ENCODE measurements at places on chromosomes 3 and 15.

GRCh38 chr15:70584441-70584837 lies 178.9 kb downstream of the UACA start:
- DNase-seq = no peak

DNA sequence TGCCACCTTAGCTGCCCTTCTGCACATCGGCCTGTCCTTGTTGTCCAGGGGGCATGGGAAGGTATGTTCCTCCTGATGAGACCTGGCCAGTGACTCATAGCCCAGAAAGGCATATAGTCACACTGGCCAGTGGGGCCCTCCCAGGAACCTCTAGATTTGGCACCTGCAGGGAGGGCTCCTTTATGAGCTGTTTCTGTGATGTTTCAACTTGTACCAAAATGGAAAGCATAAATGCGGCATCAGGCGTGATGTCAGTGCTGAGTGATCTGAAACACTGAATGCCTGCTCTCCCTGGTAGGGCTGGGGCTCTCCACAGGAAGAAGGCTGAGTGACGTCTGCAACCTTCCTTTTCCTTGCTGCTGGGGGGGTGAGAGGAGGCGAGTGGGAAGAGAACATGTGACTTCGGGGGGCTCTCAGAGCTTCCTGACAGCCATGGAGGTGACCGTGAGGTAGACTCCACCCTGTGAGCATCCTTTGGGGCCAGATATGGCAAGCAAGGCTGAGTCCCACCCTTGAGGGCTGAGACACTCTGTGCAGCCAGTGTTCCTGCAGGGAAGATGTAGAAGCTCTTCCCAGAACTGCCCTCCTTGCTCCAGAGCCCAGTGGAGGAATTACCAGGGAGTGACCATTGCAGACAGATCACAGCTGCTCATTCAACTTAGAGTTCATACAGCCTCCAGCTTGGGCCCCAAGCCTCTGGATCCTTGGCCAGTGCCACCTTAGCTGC lies 37.1 kb upstream of the APEH start:
- DNase-seq = no peak

DNA sequence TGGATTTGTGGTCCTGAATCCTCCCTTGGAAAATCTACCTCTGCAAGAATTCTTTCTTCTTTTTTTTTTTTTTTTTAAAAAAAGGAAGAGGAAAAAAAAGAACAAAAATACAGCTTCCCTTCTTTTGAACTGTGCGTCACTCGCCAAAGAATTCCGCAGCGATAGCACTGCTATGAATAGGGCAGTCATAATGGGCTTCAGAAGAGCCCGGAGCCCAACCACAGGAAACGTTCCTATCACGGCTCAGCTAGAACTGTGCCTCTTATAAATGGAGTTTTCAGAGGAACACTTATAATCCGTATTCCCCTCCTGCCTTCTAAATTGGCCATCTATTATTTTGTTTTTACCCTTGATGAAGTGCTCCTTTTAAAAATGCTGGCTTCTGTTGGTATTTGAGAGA lies 227.7 kb downstream of the ADAMTS17 start:
- DNase-seq = no peak

GRCh38 chr15:48507416-48508065 lies 138.0 kb downstream of the FBN1 start:
- no peak for DNase-seq

GRCh38 chr3:152778022-152778421 lies 56.9 kb upstream of the P2RY1 start:
- DNase-seq = no peak

DNA sequence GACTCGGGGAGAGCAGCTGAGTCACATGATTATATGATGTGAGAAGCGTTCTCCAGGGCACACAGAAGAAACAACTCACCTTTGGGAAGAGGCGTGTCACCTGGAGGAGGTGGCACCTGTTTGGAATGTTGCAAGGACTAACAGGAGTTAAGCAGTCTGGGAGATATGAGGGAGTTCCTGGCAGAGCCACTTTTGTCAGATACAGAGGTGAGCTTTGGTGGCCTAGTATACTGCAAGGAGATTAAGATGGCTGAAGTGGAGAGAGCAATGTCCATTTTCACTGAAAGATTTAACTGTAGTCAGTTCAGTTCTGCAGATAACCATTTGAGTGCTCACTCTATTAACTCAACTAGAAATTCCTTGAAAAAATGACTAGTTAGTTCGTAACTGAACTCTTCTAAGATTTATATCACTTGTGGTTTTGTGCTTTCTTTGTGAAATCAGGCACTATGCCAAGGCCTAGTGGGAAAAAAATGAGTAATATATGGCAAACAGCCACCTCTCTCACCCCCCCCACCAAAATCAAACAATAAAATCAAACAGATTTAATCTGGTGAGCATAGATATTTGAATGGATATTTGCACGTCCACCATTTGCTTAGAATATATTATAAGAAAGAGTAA lies 61.3 kb downstream of the CRYBG3 start:
- no peak for DNase-seq

DNA sequence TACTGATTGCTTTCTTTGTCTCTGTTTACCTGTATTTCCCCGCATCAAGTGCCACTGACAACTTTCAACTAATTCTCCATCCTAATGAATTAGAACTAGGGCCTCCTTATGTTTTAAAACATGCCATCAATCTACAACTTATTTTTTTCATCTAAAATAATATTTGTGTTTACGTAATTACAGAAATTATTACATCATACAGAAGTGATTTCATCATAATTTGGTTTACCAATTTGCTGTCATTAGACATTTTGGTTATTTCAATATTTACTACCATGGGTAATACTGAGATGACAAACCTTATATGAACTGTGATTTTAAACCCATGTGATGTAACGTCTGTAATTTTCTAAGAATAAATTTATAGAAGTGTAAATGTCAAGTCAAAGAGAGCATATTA lies 468.0 kb upstream of the IL12A start:
- DNase-seq = no peak

- no peak for DNase-seq
These were observed 4.5 kb downstream of the EIF3J start for GRCh38 chr15:44541282-44541958.

DNA sequence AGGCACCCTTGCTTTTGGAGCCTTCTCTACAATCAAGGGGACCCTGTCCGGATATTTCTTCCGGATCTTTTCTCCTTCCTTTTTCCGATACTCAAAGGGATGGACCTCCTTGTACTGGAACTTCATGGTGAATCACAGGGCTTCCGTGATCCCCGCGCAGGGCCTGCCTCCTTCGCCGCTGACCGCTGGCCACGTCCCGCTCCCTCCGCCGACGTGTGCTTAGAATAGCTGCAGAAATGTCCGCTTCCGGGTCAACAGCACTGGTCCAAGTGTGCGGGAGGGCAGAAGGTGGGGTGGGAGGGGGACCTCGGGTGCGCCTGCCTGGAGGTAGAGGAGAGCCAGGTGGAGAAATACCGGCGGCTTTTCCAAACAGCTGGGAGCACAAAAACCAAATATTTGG lies 3.0 kb upstream of the ZNF774 start:
- DNase-seq = no peak

DNA sequence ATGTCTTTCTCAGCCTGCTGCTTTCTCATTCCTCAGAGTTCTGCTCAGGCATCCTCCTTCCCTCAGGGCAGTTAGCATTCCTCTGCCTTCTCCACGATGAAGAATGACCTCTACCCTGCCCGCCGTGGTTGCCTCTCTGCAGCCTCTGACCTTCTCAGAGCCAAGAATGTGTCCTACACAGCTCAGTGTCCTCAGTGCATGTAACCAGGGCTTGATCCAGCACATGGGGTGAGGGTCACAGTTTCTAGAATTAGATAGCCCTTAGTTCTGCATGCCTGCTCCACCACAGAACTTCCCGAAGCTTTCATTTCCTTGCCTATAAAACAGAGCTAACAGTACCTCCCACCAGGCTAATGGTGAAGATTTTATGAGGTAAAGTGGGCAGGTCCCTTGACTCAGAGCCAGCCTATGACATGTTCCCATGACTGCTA lies 182.1 kb downstream of the CLSTN2 start:
- no peak for DNase-seq

- DNase-seq = no peak
These were observed 7.4 kb downstream of the TMIE start for GRCh38 chr3:46708401-46709156.

GRCh38 chr3:167909504-167909896 lies 174.0 kb downstream of the SERPINI1 start:
- no peak for DNase-seq

- DNase-seq = peak; percentile 79
These were observed at the start of gene MBNL1 for GRCh38 chr3:152268555-152269055. TSS of gene MBNL1 (plus strand) at chr3:152268929. CDS start at chr3:152300194, 31,265 bp downstream.

- no peak for DNase-seq
These were observed 17.5 kb upstream of the PPIB start for GRCh38 chr15:64180235-64180824.

GRCh38 chr3:42749025-42749752 lies 23.9 kb downstream of the CCDC13 start:
- no peak for DNase-seq

- DNase-seq = peak; percentile 55
These were observed 41.4 kb upstream of the UMPS start for GRCh38 chr3:124688581-124689454.

- no peak for DNase-seq
These were observed 77.8 kb upstream of the TBC1D5 start for GRCh38 chr3:17820275-17820674.

DNA sequence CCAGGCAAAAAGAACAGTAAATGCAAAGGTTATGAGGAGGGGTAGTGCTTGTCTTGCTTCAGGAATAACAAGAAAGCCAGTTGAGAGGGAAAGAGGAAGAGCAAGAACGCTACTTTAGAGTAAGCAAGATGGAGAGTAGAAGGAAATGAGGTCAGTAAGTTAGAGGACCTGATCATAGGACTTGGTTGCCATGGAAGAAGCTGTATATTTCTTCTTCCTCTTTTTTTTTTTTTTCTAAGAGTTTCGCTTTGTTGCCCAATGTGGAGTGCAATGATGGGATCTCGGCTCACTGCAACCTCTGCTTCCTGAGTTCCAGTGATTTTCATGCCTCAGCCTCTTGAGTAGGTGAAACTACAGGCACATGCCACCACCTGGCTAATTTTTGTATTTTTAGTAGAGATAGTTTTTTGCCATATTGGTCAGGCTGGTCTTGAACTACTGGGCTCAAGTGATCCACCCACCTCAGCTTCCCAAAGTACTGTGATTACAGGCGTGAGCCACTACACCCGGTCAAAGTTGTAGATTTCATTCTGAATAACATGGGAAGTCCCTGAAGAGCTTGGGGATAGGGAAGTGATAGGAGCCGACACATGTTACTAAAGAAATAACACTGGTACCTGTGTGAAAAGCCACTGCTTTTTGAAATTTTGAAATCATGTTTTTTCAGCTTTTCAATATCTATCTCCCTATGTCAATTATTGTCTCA lies 527.9 kb upstream of the NAALADL2 start:
- no peak for DNase-seq

- no peak for DNase-seq
These were observed 120.1 kb downstream of the GREM1 start for GRCh38 chr15:32837935-32838334.

GRCh38 chr15:39748276-39748675 lies 34.4 kb downstream of the FSIP1 start:
- DNase-seq = no peak

GRCh38 chr3:68363796-68364195 lies 568.6 kb downstream of the TAFA4 start:
- no peak for DNase-seq

DNA sequence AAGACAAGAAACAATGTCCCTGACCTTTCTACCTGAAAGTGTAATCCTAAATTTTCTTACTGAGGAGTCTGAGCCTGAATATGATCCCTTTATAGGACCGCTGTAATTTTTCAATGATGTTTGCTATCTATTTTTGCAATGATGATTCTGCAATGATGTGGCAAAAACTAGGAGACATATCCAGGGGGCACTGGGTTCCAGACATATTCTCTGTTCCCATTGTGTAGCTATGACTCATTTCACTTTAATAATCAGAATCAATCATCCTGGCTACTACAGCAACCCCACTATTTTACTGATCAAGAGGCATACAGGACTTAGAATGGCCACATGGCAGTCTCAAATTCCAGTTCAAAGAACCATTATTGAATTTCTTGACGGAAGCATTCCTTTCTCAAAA lies 85.9 kb downstream of the AQR start:
- DNase-seq = no peak

DNA sequence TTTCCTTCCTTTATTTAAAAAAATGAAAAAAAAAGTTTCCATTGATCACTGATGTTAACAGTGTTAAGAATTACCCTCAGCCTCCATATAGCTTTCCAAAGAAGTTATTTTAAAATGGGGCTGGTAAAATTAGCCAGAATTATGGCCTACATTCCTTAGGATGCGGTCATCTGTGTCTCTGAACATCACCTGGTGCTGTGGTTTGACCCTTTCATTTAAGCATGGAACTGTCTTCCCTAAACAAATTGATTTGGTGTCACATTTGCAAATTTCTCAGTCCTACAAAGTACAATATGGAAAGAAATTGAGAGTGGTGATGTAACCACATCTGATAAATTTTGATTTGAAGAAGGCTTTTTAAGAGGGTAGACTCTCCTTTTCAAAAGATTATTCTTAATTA lies 40.3 kb upstream of the ZPLD1 start:
- no peak for DNase-seq

- no peak for DNase-seq
These were observed 142.9 kb downstream of the LRRK1 start for GRCh38 chr15:101062063-101062462.
